NCI-H187 treated with DMSO at 0.1 percent for 48 hours (cell line): ENCODE measurements at places on chromosomes 4 and X.

- DNase-seq, result no peak
Measured at GRCh38 chrX:135340831-135341230, 31.6 kb downstream of the ETDC start.

DNA sequence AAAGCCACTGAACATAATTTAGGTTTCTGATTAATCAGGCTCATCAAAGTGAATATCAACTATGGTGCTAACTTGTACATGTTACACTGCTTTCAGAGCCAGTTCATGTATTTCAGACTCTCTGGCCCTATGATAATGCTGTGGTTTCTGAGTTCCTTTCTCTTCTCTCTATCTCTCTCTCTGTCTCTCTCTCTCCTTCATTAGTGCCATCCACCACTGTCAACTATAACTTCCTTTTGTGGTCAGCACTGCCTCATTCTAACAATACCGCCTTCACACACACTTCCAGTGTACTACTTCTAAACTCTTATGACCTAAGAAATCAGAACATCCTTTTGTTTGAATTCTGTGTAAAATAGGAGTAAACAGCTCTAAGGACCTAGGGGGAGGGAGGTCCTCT lies 907.1 kb downstream of the RPA4 start:
- no peak for DNase-seq

DNA sequence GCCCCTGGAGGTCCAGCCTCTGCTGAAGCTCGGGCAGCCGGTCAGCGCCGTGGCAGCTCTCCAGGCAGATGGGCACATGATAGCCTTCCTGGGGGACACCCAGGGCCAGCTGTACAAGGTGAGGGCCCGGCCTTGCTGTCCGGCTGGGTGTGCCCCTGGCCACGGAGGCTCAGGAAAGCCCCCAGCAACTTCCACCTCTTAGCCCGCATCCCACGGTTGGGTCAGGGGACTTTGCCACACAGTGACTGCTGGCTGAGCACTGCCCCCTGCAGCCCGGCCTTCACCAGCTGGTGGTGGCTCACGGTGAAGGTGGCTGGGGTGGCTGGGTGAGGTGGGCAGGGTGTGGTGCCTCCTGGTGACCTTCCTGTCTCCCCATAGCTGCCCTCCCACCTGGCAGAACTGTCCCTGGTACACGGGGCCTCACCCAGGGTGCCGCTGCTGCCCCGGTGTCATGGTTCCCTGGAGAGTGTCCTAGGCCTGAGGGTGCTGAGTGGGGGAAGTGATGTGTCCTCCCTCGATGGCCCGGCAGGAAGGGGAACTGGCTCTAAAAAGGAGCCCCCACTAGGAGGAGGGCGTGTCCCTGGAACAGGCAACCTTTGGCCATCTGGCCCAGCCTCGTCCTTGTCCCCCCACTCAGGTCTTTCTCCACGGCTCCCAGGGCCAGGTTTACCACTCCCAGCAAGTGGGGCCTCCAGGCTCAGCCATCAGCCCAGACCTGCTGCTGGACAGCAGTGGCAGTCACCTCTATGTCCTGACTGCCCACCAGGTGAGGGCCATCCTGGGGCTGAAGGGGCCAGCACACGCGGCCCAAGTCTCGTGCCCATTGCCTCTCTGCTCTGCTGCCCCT lies 4.5 kb downstream of the PLXNB3 start:
- no peak for DNase-seq

GRCh38 chr4:98527534-98528269 lies 130.7 kb downstream of the TSPAN5 start:
- no peak for DNase-seq

GRCh38 chr4:106565727-106566126 lies 197.1 kb upstream of the GIMD1 start:
- DNase-seq, result no peak
